Adrenal gland (tissue), 19 donors: ENCODE measurements at places on chromosomes 11 and 22. TPM values are rescaled to one million over a fixed set of nuclear protein-coding genes. Genes with fewer than 3 reads are reported as not detected.
A peak's percentile ranks its signal among the peaks of the same experiment; 100 is the strongest.

- H3K36me3 ChIP-seq: no peaks in the 10 kb centered on the region
- no peak for DNase-seq
- H3K4me3 ChIP-seq: no peak overlapping the region
- peaks cover 4% of the 10 kb centered on the region for H3K4me1 ChIP-seq
- H3K27ac ChIP-seq: no peak overlapping the region
- no peaks in the 10 kb centered on the region for H3K27me3 ChIP-seq
These were observed 11.1 kb downstream of the RSPH14 start for GRCh38 chr22:23130697-23131096.

DNA sequence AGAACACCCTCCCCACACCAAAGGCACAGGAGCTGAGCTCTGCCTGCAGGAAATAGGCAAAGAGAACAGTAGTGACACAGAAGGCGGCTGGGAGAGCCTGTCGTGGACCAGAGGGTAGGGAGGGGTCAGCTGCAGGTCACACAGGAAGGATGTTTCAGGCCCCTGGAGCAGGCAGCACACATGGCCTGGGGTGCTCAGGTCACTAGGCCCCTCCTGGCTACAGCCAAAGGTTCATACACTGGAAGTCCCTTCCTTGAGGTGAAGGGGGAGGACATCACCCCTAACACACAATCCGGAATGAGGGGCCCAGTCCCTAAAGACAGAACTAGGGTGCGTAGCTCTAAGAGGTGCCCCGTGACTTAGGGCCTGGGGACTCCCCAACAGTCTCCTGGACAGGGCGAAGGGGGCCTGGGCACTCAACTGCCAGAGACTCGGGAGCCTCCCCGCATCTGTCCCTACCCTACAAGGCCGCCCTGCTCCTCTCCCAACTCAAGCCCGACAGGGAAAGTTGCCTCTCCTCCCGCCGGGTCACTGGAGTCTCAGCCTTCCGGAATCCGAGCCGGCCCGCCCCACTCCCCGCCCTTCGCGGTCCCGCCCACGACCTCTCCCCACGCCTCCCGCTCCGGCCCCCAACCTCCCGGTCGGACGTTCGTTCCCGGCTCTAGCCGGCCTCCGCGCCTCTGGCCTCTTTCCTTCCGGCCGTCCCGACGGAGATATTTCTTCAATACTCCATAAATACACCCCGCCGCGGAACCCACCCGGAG is at the start of gene CYB5R2:
CYB5R2 (minus strand) TSS at position 541 of the 764 bp plus-strand sequence. CDS start 675 bp downstream, outside the sequence.
- H3K4me3 ChIP-seq: peak within 1 kb of the TSS; percentile 55
- peak; percentile 42 for DNase-seq
- H3K36me3 ChIP-seq: no peaks in the 10 kb centered on the region
- peak within 1 kb of the TSS; percentile 7 for H3K27ac ChIP-seq

- DNase-seq: no peak
- H3K27ac ChIP-seq: no peak overlapping the region
- H3K36me3 ChIP-seq: no peaks in the 10 kb centered on the region
- no peak overlapping the region for H3K4me3 ChIP-seq
- no peaks in the 10 kb centered on the region for H3K4me1 ChIP-seq
These were observed 1.1 kb downstream of the SPATA19 start for GRCh38 chr11:133844217-133844616.

DNA sequence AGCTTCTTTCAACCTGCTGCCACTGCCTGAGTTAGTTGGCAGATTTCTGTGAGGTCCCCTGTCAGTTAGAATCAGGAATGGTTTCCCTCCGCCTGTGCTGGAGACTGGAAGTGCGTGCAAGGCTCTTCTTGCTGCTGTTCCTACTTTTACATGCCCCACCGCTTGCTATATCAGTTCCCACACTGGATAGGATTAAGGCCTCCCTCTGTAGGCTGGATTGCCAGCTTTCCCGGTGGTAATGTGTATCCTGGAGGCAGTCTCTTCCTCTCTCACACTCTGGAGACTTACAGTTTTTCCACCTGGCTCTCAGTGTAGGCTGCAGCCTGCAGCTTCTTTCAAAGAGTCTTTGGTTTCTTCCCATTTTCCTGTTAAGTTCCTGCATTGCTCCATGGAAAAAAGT is 66.5 kb downstream of the ARHGAP42 start:
- no peak for DNase-seq
- no peaks in the 10 kb centered on the region for H3K36me3 ChIP-seq
- peaks cover 10% of the 10 kb centered on the region for H3K4me1 ChIP-seq

- H3K4me1 ChIP-seq: peaks cover 14% of the 10 kb centered on the region
- no peak overlapping the region for H3K4me3 ChIP-seq
- H3K27me3 ChIP-seq: peaks cover 6% of the 10 kb centered on the region
- DNase-seq: peak; percentile 50
These were observed 65.9 kb downstream of the PRR5L start for GRCh38 chr11:36361901-36362391.

- H3K4me3 ChIP-seq: no peak overlapping the region
- H3K27ac ChIP-seq: no peak overlapping the region
- H3K27me3 ChIP-seq: no peaks in the 10 kb centered on the region
- no peak for DNase-seq
- no peaks in the 10 kb centered on the region for H3K4me1 ChIP-seq
These were observed 255.2 kb upstream of the POU2AF2 start for GRCh38 chr11:110990311-110990710.

Gene FGF19
- total RNA-seq: not detected

GRCh38 chr11:12051287-12051662 is 42.8 kb upstream of the DKK3 start:
- no peak overlapping the region for H3K27ac ChIP-seq
- H3K27me3 ChIP-seq: no peaks in the 10 kb centered on the region
- H3K4me3 ChIP-seq: no peak overlapping the region

DNA sequence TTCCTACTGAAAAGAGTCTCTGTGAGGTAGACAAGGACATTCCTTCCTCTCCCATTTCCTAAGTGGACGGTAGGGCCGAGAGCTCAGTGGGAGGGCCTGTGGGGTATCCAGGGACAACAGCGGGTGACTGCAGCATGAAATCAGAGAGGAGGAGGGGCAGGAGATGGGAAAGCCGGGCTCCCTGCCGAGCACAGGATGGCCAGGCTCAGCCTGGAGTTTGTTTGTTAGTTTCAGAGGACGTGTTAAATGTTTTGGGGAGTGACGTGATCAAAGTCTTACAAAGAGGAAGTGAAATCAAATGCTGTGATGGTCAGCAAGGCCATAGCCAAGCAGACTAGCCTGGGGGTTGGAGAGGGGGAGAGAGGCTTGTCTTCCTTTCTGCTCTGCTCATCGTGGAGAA is 152.7 kb downstream of the ADAMTS15 start:
- DNase-seq: peak; percentile 51
- H3K36me3 ChIP-seq: no peaks in the 10 kb centered on the region
- no peaks in the 10 kb centered on the region for H3K27me3 ChIP-seq
- no peaks in the 10 kb centered on the region for H3K4me1 ChIP-seq
- no peak overlapping the region for H3K4me3 ChIP-seq

DNA sequence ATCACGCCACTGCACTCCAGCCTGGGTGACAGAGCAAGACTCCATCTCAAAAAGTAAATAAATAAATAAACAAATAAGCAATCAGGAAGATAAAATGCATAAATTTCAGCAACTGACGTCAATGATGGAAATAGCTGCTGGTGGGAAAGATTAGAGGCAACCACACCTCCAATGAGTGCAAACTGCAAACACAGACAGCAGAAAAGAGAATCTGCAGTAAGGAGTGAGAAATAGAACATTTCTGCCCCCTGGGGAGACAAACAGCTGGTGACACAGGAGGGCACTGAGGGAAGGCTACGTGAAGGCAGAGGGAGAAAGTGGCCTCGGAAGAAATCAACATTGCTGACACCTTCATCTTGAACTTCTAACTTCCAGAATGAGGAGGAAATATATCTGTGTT is 6.5 kb downstream of the PI4KA start:
- no peak overlapping the region for H3K4me3 ChIP-seq
- no peaks in the 10 kb centered on the region for H3K27me3 ChIP-seq
- peaks cover 9% of the 10 kb centered on the region for H3K4me1 ChIP-seq
- H3K27ac ChIP-seq: no peak overlapping the region
- H3K36me3 ChIP-seq: no peaks in the 10 kb centered on the region

- H3K36me3 ChIP-seq: no peaks in the 10 kb centered on the region
- no peaks in the 10 kb centered on the region for H3K27me3 ChIP-seq
- DNase-seq: no peak
- no peak overlapping the region for H3K27ac ChIP-seq
- peaks cover 8% of the 10 kb centered on the region for H3K4me1 ChIP-seq
- no peak overlapping the region for H3K4me3 ChIP-seq
These were observed 5.6 kb downstream of the DYNC2H1 start for GRCh38 chr11:103114836-103115235.

- no peaks in the 10 kb centered on the region for H3K27me3 ChIP-seq
- no peaks in the 10 kb centered on the region for H3K36me3 ChIP-seq
- no peak overlapping the region for H3K27ac ChIP-seq
- peaks cover 4% of the 10 kb centered on the region for H3K4me1 ChIP-seq
- H3K4me3 ChIP-seq: no peak overlapping the region
- no peak for DNase-seq
These were observed 20.7 kb downstream of the SUSD2 start for GRCh38 chr22:24201681-24202614.

Gene CHADL
- 3.4 TPM for total RNA-seq

GRCh38 chr11:12445001-12445400 is 67.6 kb downstream of the PARVA start:
- peaks cover 2% of the 10 kb centered on the region for H3K4me1 ChIP-seq
- H3K27ac ChIP-seq: no peak overlapping the region
- DNase-seq: no peak
- no peaks in the 10 kb centered on the region for H3K36me3 ChIP-seq
- no peaks in the 10 kb centered on the region for H3K27me3 ChIP-seq

GRCh38 chr11:65236194-65237059 is 25.3 kb upstream of the POLA2 start:
- H3K27me3 ChIP-seq: no peaks in the 10 kb centered on the region
- no peak overlapping the region for H3K4me3 ChIP-seq
- no peaks in the 10 kb centered on the region for H3K4me1 ChIP-seq
- H3K36me3 ChIP-seq: no peaks in the 10 kb centered on the region
- no peak for DNase-seq

GRCh38 chr11:114396916-114397315 is 3.4 kb downstream of the C11orf71 start:
- no peak for DNase-seq
- no peak overlapping the region for H3K27ac ChIP-seq
- H3K27me3 ChIP-seq: no peaks in the 10 kb centered on the region
- no peaks in the 10 kb centered on the region for H3K36me3 ChIP-seq
- peaks cover 14% of the 10 kb centered on the region for H3K4me1 ChIP-seq

- no peak overlapping the region for H3K4me3 ChIP-seq
- no peak overlapping the region for H3K27ac ChIP-seq
- no peak for DNase-seq
- no peaks in the 10 kb centered on the region for H3K36me3 ChIP-seq
These were observed 10.0 kb upstream of the PRR5 start for GRCh38 chr22:44691796-44692661.

- H3K27ac ChIP-seq: peak overlapping the region; percentile 98
- no peak for DNase-seq
- H3K36me3 ChIP-seq: peaks cover 33% of the 10 kb centered on the region
- H3K4me3 ChIP-seq: peak overlapping the region; percentile 80
- H3K27me3 ChIP-seq: no peaks in the 10 kb centered on the region
These were observed 335 bp downstream of the TMEM138 start for GRCh38 chr11:61362542-61362875.

Gene HEPHL1
- total RNA-seq: not detected

GRCh38 chr22:24285245-24285644 is 14.6 kb downstream of the SPECC1L start:
- no peaks in the 10 kb centered on the region for H3K27me3 ChIP-seq
- no peak overlapping the region for H3K4me3 ChIP-seq
- DNase-seq: no peak

- no peak overlapping the region for H3K4me3 ChIP-seq
- H3K27ac ChIP-seq: no peak overlapping the region
- no peaks in the 10 kb centered on the region for H3K36me3 ChIP-seq
These were observed 406.3 kb downstream of the ETS1 start for GRCh38 chr11:128181088-128181480.

DNA sequence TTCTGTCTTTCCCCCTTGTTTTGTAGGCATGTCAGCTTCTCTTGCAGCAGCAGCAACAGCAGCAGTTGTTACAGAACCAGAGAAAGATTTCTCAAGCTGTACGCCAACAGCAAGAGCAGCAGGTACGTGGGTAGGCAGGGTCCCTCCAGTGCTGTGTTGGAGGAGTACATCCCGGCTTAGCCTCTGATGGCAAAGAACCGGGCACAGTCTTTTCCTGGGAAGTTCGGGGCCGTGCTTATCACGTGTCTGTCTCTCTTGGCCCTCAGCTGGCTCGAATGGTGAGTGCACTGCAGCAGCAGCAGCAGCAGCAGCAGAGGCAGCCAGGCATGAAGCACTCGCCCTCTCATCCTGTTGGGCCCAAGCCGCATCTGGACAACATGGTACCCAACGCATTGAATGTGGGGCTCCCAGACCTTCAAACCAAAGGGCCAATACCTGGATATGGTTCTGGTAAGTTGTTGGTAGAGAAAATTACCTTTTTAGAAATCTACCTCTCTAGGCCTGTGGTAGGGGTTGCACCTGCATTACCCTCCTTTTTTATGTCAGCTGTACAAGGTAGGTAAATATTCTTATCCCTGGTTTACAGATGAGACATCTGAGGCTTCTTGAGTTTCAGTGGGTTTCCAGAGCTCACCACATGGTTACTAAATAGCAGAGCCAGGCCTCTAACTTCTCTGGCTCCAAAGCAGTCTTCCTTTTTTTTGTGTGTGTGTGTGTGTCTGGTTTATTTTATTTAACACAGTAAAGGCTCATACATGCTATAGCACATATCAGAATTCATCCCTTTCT is 45.2 kb upstream of the ADSL start:
- no peak overlapping the region for H3K27ac ChIP-seq
- no peak for DNase-seq
- H3K4me1 ChIP-seq: peaks cover 14% of the 10 kb centered on the region
- no peak overlapping the region for H3K4me3 ChIP-seq
- H3K27me3 ChIP-seq: no peaks in the 10 kb centered on the region

DNA sequence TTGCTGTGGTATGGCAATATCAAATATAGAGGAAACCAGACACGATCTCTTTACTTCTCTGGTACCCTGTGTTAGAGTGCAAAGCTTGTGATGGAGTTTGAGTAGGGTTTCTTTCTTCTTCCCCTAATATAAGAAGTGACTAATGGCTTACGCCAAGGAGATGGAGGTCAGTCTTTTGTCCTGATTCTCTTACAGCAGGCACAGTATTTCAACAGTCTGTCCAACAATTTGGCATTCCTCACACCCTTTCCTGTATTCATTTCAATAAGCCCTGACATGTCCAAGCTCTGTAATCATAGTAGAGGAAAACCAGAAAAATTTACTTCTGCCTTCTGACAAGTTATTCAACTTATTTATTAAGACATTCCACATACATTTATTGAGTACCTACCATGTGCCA is 546.2 kb downstream of the TMEM135 start:
- DNase-seq: no peak
- no peaks in the 10 kb centered on the region for H3K27me3 ChIP-seq
- H3K36me3 ChIP-seq: no peaks in the 10 kb centered on the region
- H3K4me1 ChIP-seq: no peaks in the 10 kb centered on the region
- H3K27ac ChIP-seq: no peak overlapping the region
